Articular chondrocyte of knee joint (primary cell): ENCODE measurements at places on chromosomes 5 and 9. TPM values are rescaled to one million over a fixed set of nuclear protein-coding genes. Genes with fewer than 3 reads are reported as not detected.

VCAN gene
- total RNA-seq = 337 and 413 TPM in 2 replicates

RFX3 gene
- 2.5 and 4.5 TPM in 2 replicates for total RNA-seq

CKMT2 gene
- 0.39 TPM in 1 of 2 replicates, not detected in the other for total RNA-seq

ZNF658 gene
- 7.3 and 10.4 TPM in 2 replicates for total RNA-seq

PCDHGB1 gene
- 4.1 and 6.1 TPM in 2 replicates for total RNA-seq

GABRA1 gene
- total RNA-seq = not detected in 2 replicates

OBP2B gene
- not detected in 2 replicates for total RNA-seq

PLEKHG4B gene
- total RNA-seq = under 0.01 TPM in 2 replicates

PFN3 gene
- total RNA-seq = not detected in 2 replicates

SH3PXD2B gene
- total RNA-seq = 31.3 and 35.1 TPM in 2 replicates

PTGDS gene
- 0.65 and 5.1 TPM in 2 replicates for total RNA-seq

ATP10B gene
- total RNA-seq = not detected in 2 replicates

DRD1 gene
- total RNA-seq = not detected in 2 replicates

TMEM8B gene
- 4.4 and 4.5 TPM in 2 replicates for total RNA-seq

STPG3 gene
- total RNA-seq = not detected in 2 replicates

TAS2R1 gene
- not detected in 2 replicates for total RNA-seq
